T-helper 2 cell treated with Interferon-gamma antibody and Interleukin-4, amounts not matched to agents 5 μg/mL and 100 μg/mL, for 36 hours (primary cell): ENCODE measurements at places on chromosomes 1 and 21.

DNA sequence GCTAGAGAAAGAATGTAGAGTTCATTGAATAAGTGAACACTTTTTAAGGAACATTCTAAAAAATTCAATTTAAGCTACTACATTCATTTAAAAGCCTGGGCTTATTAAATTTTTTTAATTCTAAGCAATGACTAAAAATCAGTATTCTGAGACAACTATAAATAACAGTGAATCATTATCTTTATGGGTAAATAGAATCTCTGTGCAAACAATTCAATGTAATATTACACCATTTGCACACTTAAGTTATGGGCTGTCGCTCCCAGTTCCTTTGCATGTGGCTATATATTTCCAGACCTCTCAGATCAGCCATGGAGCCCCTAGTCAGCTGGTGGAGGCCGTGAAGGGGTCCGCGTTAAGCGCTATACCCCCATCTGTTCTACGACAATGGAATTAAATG is 65.1 kb downstream of the KCNK1 start:
- no peak for DNase-seq

DNA sequence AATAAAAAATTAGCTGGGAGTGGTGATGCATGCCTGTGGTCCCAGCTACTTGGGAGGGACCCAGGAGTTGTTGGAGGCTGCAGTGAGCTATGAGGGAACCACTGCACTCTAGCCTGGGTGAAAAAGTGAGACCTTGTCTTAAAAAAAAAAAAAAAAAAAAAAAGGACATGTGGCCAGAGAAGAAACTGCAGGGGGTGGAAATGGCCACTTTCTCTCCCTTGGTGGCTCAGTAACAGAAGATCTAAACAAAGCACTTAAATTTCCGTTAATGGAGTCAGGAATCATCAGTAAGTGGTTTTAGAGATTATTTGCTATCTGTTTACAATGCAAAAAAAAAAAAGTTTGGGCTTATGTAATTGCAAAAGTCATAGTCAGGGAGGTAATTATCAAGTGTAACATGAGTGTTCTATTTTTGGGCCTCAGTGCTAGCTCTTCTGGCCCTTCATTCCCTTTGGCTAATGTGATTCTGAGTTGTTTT is 19.3 kb upstream of the OPRD1 start:
- no peak for DNase-seq

- DNase-seq = no peak
These were observed 78.0 kb downstream of the HLX start for GRCh38 chr1:220957233-220957605.

DNA sequence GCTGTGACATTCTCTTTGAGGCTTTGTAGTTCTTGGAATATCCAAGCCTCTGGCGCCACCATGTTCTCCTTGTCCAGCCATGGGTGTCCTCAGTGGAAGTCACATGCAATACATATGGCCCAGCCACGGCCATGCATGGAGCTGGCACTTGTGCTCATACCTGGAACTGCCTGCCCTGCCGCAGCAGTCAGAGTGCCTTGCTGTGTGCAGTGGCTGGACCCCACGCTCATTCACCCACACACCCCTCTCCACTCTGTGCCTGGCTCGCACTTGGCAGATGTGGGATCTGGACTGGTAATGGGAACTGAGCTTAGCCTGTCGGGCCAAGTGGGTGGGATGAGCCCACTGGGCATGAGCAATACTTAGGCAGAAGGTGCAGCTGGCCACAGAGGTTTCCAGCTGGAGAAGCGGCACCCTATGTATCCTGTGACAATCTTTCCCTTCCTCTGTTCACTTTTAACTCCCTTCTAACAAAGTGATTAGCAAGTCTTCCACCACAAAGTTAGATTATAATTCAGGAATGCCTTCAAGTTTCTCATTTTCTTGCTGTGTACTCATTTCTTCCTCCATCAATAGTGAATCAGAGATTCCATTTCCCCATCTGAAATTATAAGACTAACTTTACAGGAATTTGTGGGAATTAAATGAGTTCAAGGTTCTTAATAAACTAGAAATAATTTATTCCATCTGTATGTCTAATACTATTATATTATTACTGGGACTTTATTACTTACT is 351.6 kb upstream of the NCAM2 start:
- no peak for DNase-seq

DNA sequence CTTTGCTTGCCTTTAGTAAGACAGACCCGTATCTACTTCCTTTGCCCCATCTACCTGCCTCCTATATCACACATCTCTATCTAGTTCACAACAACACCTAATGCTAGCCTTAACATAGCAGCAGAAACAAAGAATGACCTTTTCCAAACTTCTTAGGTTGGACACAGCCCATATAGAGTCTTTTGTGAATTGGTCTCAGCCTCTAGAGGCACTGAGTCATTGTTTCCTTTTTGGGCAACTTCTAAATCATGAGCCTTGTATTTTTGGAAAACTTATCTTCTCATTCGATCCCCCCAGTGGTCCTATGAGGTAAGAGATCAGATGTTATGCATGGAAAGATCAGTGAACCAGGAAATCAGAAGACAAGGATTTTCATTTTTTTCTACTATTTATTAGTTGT is 679.4 kb upstream of the USP24 start:
- no peak for DNase-seq

DNA sequence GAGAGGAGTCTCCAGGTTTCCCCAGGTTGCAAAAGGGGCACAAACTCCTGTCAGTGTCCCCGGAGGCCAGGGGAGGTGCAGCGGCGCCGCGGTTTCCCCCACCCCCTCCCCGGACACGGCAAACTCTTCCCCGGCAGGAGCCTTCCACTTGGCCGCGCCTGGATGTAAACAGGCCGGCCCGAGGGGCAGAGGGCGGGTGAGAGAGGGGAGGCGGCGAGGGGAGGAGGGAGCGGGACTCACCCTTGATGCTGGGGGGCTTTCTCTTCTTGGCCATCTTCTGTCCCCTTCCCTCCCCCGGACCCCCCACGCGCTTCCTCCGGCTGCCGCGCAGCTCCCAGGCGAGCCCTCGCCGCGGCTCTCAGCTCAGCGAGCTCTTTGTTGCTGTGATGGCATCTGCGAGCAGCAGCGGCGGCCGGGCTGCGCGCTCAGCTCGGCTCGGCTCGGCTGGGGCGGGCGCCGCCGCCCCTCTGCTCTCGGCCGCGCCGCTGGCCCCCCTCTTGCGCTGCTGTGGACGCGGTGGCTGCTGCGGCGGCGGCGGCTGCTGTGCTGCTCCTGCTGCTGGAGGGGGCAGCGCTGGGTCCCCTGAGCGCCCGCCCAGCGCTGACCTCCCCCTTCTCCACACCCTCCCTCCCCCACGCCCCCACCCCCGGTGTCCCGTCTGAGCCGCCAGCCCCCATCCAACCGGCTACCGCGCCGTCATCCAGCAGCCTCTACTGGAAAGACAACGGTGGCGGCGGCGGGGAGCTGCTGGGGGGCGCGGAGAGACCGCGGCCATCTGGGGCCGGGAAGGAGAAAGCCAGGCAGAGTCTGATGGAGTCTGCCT is 4.9 kb upstream of the SLC44A5 start:
- no peak for DNase-seq

GRCh38 chr1:151370211-151370911 is 2.1 kb downstream of the SELENBP1 start:
- DNase-seq = no peak

- DNase-seq = no peak
These were observed 113.9 kb upstream of the COL6A1 start for GRCh38 chr21:45867671-45868081.

DNA sequence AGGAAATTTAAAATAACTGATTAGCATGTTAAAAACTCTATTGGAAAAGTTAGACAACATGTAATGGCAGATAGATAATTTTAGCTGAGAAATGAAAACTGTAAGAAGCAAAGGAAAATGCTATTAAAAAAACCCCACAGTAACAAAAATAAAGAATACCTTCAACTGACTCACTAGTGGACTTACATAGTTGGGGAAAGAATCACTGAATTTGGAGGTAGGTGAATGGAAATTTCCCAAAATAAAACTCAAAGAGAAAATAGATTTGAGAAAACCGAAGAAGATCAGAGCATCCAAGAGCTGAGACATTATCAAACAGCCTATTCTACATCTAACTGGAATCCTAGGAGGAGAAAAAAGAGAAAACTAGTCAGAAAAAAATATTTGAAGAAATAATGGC is 34.7 kb downstream of the PDE4B start:
- no peak for DNase-seq

DNA sequence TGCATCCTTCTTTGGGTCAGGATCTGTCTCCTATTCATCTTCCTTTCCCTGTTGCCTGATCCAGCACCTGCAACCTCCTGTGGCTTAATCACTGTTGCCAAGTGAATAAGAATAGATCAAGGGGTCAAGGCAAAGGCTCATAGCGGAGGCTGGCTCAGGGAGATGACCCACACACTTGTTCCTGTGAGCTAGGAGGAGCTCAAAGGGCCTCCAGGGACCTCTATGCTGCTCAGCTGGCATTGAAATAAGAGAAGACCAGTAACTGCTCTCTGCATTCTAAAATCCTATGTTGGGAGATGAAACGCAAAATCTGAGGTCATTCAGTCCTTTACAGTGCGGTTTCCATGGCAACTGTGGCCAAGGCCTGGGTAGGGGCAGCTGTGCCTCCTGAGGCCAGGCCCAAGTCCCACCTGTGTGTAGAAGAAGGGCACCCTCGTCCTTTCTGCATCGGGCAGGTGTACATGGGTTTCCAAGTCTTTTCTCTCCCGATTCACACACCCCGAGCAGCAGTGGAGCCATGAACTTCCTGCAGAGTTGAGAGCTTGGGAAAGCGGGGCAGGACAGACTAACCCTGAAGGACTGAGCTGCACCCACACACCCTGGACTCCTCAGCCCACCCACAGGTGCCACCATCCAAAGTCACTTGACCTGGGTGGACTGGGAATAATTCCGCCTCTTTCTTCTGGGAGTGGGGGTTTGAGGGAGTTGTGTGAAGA is 27.8 kb upstream of the STUM start:
- DNase-seq = no peak
